ENCODE measurements at places on chromosomes 2 and 18.

DNA sequence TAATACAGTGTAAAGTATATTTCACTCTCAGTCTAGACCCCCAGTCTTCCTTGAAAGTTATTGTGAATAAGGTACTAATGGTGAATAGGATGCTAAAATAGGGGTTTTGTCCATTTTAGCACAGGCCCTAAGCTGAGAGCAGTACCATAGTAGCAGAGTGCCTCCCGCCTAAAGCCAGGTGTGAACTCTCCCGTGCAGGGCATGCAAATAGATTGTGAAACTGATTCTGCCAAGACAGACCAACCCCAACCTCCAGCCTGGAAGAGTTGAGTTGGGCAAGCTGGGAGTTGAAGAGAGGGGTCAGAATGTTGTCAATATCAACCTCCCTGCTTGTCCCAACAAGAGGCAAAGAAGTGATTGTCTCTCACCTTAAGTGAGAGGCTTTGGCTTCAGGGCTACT, 97.4 kb upstream of the CYRIA start:
- no peak for DNase-seq

DNA sequence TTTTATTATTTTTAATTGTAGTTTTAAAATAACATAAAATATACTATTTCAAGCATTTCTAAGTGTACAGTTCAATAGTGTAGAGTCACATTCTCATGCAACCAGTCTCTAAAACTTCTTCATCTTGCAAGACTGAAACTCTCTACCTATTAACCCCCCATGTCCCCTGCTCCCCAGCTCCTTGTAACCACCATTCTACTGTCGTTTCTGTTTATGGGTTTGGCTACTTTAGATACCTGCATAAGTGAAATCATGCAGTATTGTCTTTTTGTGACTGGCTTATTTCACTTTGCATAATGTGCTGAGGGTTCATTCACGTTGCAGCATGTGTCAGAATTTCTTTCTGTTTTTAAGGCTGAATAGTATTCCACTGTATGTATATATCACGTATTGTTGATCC, 139.4 kb downstream of the SMAD7 start:
- DNase-seq, result no peak

DNA sequence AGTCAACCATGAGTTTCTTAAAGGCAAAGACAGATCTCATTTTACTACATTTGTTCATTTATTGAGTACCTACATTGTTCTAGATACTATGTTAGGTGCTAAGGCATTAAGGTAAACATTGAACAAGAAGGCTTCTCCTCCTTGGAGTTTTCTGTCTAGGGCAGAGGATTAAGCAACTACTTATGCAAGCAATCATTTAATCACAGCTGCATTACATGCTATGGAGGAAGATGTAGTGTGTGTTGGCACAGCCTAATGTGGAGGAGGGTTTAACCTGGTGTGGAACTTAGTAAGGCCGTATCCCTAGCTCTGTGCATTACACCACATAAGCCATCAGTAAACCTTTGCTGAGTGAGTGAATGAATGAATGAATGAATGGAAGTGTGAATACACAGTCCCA, 106.5 kb upstream of the MAP3K20 start:
- DNase-seq, result no peak

DNA sequence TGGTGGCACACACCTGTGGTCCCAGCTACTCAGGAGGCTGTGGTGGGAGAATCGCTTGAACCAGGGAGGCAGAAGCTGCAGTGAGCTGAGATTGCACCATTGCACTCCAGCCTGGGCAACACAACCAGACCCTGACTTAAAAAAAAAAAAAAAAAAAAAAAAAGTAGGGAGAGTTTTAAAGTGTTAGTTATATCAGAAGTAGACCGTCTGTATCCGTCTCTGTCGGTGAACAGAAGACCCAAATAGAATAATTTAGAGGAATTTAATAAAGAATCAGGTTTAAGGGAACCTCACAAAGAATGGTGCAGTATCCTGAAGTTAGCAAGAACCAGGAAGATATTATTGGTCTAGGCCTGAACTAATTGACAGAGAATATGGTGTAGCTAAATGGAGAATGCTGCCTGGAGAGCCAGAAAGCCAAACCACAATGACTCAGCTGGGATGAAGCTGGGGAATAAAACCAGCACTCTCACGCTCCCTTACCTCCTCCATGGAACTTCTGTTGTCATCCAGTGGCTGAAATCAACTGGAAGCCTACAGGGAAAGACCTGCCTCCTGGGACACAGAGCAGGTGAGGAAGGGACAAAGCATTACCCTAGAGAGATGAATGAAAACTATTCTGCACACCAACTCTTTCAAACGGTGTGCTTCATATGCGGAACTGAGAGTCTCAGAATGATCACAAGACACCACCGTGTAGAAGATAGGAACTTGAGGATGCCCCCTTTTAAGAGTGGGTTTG, 39.1 kb upstream of the PLEKHM3 start:
- no peak for DNase-seq

- no peak for DNase-seq
Measured at GRCh38 chr18:43571078-43571689, 293.9 kb upstream of the SYT4 start.

- no peak for DNase-seq
Measured at GRCh38 chr2:133438026-133438425, 130.2 kb downstream of the NCKAP5 start.

DNA sequence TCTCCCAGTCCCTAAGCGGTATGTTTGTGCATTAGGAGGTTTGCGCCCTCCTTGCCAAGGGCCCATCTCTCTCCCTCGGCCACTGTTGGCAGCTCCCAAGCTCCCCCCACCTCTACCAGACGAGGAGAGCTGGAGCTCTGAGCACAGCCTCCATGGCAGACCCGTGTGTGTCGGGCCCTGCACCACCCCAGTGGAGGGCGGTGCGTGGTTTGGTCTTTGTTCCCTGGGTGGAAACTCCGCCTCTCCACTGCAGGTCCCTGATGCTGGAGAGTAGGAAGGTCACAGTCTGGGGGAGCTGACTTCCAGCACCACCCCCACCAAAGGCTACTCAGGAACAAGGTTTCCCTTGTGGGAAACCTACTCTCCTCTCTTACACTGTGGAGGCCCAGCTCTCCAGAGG, 162.6 kb upstream of the FHL2 start:
- no peak for DNase-seq

- no peak for DNase-seq
Measured at GRCh38 chr2:114175507-114175906, 266.9 kb upstream of the DPP10 start.

GRCh38 chr2:49122107-49122506, 32.2 kb downstream of the FSHR start:
- DNase-seq, result no peak

DNA sequence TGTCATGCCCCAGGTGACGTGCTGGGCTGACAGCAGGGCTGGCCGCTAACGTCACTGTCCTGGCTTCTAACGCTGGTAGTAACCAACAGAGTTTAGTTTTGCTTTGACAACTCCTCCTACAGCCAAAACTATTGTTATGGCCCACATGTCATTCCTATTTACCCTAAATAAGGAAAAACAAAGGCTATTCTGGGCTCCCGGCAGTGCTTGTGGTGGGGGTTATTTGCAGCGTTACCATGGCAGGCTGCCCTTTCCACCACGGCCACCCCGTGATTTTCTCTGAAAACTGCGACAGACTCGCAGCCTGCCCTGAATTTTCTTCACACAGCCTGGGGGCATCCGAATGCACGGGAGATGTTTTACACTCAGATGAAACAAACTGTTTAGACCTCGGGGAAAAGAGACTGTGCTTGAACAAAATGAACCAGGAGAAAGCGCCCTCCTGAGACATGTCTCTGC, 115.2 kb downstream of the FAM210A start:
- DNase-seq, result no peak

DNA sequence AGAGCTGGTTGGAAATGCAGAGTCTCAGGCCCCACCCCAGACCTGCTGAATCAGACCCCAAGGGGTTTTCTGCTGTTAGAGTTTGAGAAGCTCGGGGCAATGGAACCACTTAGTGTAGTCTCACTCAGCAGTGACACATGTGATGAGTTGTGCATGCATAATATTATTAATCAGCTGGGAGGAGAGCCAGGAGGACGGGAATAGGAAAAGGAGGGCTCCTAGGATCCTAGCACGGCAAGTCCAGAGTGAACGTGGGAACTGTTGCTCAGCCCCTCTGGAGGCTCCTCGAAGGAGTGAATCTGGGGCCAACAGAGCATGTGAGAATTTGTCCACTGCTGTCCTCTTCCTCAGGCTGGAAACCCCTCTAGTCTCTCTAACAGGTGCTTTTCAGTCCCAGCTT, 87.1 kb downstream of the HS1BP3 start:
- DNase-seq, result no peak

GRCh38 chr2:206805887-206806607, 40.6 kb downstream of the FASTKD2 start:
- DNase-seq, result no peak

DNA sequence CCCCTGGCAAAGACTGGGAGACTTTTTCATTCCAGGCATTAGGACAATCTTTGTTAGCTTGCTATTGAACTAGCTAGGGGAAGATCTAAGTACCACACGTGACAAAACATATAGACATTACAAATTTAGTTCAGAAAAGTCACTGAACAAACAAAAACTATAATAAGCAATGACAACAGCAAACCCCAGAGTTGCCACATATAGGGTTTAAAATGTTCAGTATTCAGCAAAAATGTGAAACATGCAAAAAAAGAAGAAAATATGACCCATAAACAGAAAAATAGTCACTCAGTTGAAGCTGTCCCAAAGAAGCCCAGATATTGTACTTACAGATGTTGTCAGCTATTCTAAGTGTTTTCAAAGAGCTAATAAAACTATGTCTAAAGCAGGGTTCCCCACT, 431.1 kb upstream of the CDH2 start:
- no peak for DNase-seq

DNA sequence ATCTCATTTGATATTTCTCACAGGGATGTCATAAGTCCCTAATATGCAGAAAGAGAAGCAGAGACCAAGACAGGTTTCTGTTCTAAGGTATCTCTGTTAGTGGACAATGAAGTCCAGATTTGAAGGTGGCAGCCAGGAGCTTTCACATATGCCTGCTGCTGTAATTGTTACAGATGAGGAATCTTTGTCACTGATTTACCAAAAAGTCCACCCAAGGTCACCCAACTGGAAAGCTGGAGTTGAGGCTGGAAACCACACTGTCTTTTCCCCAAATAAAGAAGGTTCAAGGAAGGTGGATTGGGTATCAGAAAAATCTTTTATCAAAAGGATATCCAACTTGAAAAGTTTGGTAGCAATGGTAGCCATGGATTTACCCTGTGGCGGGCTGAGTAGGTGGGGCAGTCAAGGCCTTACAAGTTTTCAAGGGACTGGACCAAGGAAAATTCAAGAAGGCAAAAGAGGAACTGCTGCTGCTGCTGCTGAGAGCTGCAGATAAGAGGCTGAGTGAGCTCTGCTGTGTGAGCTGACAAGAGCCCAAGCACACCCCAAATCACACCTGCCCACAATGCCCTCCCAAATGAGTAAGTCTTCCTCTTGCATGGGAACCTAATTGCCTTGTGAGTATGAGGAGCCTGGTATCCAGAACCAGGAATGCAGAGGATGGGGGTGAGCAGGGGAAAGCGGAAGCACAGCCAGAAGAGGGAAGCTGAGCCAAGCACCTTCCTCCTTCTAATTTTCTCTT, 241.2 kb downstream of the ANAPC1 start:
- DNase-seq, result no peak

DNA sequence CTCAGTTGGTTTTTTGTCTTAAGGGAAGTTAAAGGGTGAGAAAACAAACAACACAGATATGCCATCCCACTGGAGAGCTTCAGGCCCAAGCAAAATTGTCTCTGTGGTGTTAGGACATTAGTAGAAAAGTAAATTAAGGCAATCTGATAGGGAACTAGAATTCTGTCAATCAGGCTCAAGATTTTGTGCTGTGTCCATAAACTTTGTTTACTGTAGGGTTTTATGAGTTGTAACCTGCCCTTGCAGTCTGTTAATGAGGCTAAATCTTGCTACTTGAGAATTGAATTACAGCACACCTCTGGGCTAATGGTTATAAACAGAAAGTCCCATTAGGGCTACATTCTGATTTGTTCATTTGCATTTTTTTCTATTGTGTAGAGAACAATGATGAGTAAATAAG, 78.0 kb upstream of the OTX1 start:
- no peak for DNase-seq

DNA sequence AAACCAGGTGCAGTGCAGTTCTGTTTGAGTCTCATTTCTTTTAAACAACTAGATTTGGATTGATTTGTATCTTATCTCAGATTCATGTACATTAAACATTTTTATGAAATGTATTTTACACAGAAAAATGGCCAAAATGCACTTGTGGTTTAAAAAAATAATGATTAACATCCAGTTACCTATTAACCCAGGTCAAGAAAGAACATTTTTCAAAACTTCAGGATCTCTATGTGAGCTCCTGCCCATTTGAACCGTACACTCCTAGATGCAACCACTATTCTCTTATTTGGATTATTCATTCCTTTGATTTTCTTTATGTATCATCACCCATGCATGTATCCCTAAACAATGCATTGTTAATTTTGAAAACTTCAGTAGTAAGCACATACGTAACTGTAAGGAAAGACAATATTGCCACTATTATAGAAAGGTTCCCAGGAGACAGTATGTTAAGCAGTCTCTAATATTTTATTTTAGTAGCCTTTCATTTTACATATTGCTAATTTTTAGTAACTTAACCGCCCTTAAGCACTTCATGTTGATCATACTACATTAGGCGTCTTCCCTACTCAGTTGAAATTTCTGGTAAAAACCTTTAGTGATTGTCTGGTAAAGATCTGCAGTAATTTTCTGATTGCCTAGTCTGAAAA, 22.7 kb downstream of the RNF138 start:
- no peak for DNase-seq

GRCh38 chr2:222159221-222159620, 139.6 kb downstream of the PAX3 start:
- no peak for DNase-seq

DNA sequence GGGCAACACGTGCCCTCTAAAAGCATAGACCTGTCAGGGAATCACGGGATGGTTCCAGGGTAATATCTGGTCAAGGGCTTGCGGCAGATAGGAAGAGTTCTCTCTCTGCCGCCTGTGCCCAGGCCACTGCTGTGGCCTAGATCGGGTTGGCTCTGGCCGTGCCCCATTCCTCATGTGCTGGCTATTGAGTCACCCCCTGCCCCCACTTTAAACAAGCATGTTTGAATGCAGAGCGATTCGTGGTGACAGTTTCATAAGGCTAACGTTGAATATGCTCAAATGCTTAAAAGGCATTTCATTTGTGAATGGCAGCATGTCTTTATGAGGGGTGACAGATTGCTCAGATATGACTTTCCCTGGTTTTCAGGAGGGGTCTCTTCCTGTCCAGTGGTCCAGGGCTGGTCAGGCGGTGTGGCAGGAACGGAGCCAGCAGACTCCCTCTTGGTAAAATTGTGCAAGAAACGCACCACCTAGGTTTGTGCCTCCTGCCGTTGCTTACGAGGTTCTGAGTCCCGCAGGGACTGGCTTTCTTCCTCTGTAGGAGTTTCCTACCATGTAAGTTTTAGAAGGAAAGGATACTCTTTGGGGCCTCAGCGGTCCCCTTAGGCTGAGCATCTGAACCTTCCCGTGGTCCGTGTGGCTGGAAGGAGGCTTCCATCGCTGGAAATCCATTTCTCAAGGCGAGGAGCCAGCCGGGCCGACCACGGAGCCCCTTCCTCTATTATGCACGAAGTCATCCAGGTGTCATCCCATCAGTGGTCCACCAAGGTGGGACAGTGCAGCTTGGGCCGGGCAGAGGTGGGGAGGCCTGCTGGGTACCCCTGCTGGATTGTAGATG, 50.2 kb downstream of the AGAP1 start:
- DNase-seq, result no peak

- no peak for DNase-seq
Measured at GRCh38 chr2:12787891-12788801, 71.4 kb downstream of the TRIB2 start.
